ENCODE measurements at places on chromosomes 7 and 10. TPM values are rescaled to one million over a fixed set of nuclear protein-coding genes. Genes with fewer than 3 reads are reported as not detected.

- no peak for DNase-seq
- H3K27ac ChIP-seq = no peak overlapping the region
- no peak overlapping the region for H3K4me3 ChIP-seq
Observed at GRCh38 chr10:22722626-22723169, 8.3 kb upstream of the PIP4K2A start.

FAM131B gene
- 0.23 TPM for total RNA-seq

MYOF gene
- 0.81 TPM for total RNA-seq

- DNase-seq = no peak
- H3K4me3 ChIP-seq = no peak overlapping the region
- H3K36me3 ChIP-seq = no peaks in the 10 kb centered on the region
- H3K27me3 ChIP-seq = no peaks in the 10 kb centered on the region
- no peak overlapping the region for H3K27ac ChIP-seq
Observed at GRCh38 chr10:24289235-24289634, 80.3 kb downstream of the KIAA1217 start.

FAM13C gene
- total RNA-seq = not detected

All from T-helper 17 cell (primary cell).